Naive B cell (primary cell): ENCODE measurements at places on chromosomes 2 and 18.

DNA sequence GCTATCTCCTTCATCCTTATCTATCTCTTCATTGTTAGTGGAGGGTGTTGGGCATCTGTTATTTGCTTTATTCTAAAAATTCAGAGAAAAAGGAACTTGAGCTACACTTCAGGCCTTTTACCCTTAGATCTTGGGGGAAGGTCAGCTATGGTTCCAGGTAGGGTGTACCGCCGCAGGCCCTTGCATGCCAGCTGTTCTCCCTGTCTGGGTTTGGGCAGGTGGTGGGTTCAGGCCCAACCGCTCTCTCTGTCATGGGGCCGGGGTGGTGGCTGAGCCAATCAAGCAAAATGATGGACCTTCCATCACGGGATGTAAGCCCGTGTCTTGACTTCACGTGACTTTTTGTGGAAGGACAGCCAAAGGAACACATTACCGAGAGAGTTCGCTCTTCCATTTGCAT is 231.1 kb downstream of the LDLRAD4 start:
- H3K27me3 ChIP-seq, result no peaks in the 10 kb centered on the region
- H3K4me1 ChIP-seq, result peaks cover 12% of the 10 kb centered on the region
- H3K27ac ChIP-seq, result no peak overlapping the region
- H3K4me3 ChIP-seq, result no peak overlapping the region
- DNase-seq, result no peak

DNA sequence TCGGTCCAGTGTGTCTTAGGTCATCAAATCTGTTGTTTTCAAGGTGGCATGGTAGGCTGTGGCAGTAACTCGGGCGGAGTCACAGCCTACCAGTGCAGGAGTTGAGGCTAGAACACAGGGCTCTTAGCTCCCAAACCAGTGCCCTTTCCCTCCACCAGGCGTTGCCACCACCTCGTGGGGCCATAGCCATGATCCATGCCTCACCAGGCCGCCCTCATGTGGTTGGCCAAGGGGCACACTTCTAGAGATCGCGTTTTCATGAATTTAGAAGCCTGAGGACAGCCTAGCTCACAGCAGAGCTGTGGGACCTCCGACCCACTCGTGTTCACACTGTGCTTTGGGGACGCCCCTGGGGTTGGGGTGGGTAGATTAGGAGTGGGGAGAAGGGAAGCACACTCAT is 10.6 kb downstream of the SEC11C start:
- peaks cover 14% of the 10 kb centered on the region for H3K4me1 ChIP-seq
- H3K4me3 ChIP-seq, result no peak overlapping the region
- H3K27ac ChIP-seq, result peak overlapping the region; percentile 72
- no peak for DNase-seq

- no peaks in the 10 kb centered on the region for H3K4me1 ChIP-seq
- H3K27ac ChIP-seq, result no peak overlapping the region
- H3K36me3 ChIP-seq, result no peaks in the 10 kb centered on the region
- H3K4me3 ChIP-seq, result no peak overlapping the region
Observed at GRCh38 chr2:195507447-195508138, 149.4 kb upstream of the SLC39A10 start.

- H3K4me3 ChIP-seq, result no peak overlapping the region
- no peak overlapping the region for H3K27ac ChIP-seq
- no peaks in the 10 kb centered on the region for H3K27me3 ChIP-seq
- no peaks in the 10 kb centered on the region for H3K36me3 ChIP-seq
Observed at GRCh38 chr2:144986691-144987090, 466.8 kb upstream of the ZEB2 start.

GRCh38 chr2:85754313-85755095 is 713 bp downstream of the ATOH8 start:
- peak; percentile 39 for DNase-seq
- peak overlapping the region; percentile 94 for H3K4me3 ChIP-seq
- no peak overlapping the region for H3K27ac ChIP-seq
- H3K4me1 ChIP-seq, result peaks cover 24% of the 10 kb centered on the region
- H3K36me3 ChIP-seq, result no peaks in the 10 kb centered on the region

- H3K4me1 ChIP-seq, result no peaks in the 10 kb centered on the region
- H3K27me3 ChIP-seq, result no peaks in the 10 kb centered on the region
- H3K27ac ChIP-seq, result no peak overlapping the region
Observed at GRCh38 chr18:76053551-76053950, 441.5 kb downstream of the ZNF516 start.

DNA sequence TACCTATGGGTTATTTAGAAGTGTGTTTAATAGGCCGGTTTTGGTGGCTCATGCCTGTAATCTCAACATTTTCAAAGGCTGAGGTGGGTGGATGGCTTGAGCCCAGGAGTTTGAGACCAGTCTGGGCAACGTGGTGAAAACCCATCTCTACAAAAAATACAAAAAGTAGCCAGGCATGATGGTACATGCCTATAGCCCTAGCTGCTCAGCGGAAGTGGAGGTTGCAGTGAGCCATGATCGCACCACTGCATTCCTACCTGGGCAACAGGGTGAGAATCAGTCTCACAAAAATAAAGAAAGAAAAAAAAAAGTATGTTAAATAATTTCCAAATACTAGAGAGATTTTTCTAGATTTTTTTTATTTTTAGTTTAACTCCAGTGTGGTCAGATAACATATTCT is 316.0 kb downstream of the KIAA1328 start:
- no peaks in the 10 kb centered on the region for H3K27me3 ChIP-seq
- H3K4me3 ChIP-seq, result no peak overlapping the region
- no peak overlapping the region for H3K27ac ChIP-seq
- no peaks in the 10 kb centered on the region for H3K4me1 ChIP-seq
- H3K36me3 ChIP-seq, result peaks cover 9% of the 10 kb centered on the region

DNA sequence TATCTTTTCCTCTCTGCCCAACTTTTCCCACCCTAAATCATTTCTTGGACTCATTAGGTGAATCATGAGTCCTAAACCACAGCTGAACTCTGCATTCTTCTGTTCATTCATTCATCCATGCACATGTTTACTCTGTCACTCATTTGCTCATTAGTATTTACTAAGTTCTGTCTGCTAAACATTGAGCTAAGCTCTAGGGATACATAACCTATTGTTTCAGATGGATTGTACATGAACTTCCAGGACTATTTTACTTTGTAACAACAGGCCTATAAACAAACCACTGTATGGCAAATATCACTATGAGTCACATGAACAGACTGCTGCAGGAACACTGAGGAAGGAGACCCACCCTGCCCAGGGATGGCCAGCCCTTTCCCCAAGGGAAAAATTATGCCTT is 14.6 kb upstream of the DYNC2LI1 start:
- DNase-seq, result no peak
- no peak overlapping the region for H3K4me3 ChIP-seq
- H3K36me3 ChIP-seq, result no peaks in the 10 kb centered on the region
- H3K27me3 ChIP-seq, result peaks cover 8% of the 10 kb centered on the region
- H3K4me1 ChIP-seq, result no peaks in the 10 kb centered on the region

GRCh38 chr2:20327370-20327769 is 23.3 kb downstream of the PUM2 start:
- H3K36me3 ChIP-seq, result peaks cover 28% of the 10 kb centered on the region
- no peak for DNase-seq
- H3K27me3 ChIP-seq, result no peaks in the 10 kb centered on the region

GRCh38 chr18:8808001-8808400 is 102.6 kb downstream of the MTCL1 start:
- H3K27me3 ChIP-seq, result no peaks in the 10 kb centered on the region
- no peak for DNase-seq
- no peak overlapping the region for H3K27ac ChIP-seq
- peaks cover 15% of the 10 kb centered on the region for H3K36me3 ChIP-seq
- no peak overlapping the region for H3K4me3 ChIP-seq

DNA sequence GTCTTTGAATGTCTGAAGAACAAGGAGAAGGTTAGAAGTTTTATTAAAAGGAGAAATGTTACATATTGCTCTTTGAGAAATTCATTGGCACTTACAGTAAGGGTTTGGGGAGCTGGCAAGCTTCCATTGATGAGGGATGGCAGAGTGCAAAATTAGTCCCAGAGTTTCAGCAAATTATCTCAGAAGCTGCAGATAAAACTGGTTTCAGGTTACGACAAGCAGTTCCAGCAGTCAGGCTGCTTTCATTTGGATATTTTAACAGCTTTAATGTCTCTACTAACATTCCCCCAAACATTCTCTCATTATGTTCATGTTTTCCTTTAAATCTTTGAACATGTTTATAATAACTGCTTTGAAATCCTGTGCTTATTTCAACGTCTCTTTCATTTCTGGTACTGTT is 153.1 kb downstream of the TTC27 start:
- H3K27me3 ChIP-seq, result no peaks in the 10 kb centered on the region
- H3K4me1 ChIP-seq, result no peaks in the 10 kb centered on the region
- DNase-seq, result no peak

- no peaks in the 10 kb centered on the region for H3K27me3 ChIP-seq
- peaks cover 16% of the 10 kb centered on the region for H3K4me1 ChIP-seq
- no peaks in the 10 kb centered on the region for H3K36me3 ChIP-seq
Observed at GRCh38 chr2:238098901-238099713, 1.0 kb upstream of the ESPNL start.

GRCh38 chr2:202774104-202774503 is 97.5 kb downstream of the ICA1L start:
- peaks cover 10% of the 10 kb centered on the region for H3K36me3 ChIP-seq
- peaks cover 4% of the 10 kb centered on the region for H3K4me1 ChIP-seq
- H3K4me3 ChIP-seq, result no peak overlapping the region
- H3K27ac ChIP-seq, result peak overlapping the region; percentile 40
- no peaks in the 10 kb centered on the region for H3K27me3 ChIP-seq
- DNase-seq, result no peak

DNA sequence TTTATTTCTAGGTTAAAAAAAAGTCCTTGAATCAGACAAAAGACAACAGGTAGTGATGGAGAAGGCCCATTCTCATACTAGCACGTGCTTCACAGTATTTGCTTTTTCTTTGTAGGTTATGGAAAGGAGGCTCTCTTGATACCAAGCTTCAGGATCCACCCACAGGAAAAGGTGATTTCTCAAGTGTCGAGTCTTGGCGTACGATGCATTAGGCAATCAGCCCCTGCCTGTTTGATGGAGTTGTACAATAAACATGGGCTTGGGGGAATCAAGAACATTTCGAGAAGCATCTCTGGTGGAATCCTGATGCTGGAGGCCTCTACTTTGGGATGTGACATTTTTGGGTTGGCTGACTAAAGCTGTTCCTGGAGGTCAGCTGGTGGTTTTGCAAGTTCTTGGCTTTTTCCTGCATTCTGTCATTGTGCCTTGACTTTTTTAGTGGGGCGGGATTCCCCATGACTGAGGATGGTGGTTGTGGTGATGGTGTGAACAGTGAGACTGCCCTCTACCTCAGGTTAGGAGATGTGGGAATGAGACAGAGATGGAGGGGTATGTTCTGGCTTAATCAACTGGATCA is 231.5 kb upstream of the SPRED2 start:
- no peak for DNase-seq
- H3K4me3 ChIP-seq, result no peak overlapping the region
- H3K4me1 ChIP-seq, result no peaks in the 10 kb centered on the region

- peak overlapping the region; percentile 83 for H3K4me3 ChIP-seq
- H3K36me3 ChIP-seq, result no peaks in the 10 kb centered on the region
- peaks cover 4% of the 10 kb centered on the region for H3K4me1 ChIP-seq
- no peak for DNase-seq
- H3K27me3 ChIP-seq, result peaks cover 10% of the 10 kb centered on the region
Observed at GRCh38 chr18:10131460-10132395, 217.9 kb downstream of the VAPA start.

- H3K27ac ChIP-seq, result peak overlapping the region; percentile 8
- H3K4me1 ChIP-seq, result peaks cover 16% of the 10 kb centered on the region
- peaks cover 6% of the 10 kb centered on the region for H3K36me3 ChIP-seq
Observed at GRCh38 chr2:36058076-36058475, 297.5 kb upstream of the CRIM1 start.

DNA sequence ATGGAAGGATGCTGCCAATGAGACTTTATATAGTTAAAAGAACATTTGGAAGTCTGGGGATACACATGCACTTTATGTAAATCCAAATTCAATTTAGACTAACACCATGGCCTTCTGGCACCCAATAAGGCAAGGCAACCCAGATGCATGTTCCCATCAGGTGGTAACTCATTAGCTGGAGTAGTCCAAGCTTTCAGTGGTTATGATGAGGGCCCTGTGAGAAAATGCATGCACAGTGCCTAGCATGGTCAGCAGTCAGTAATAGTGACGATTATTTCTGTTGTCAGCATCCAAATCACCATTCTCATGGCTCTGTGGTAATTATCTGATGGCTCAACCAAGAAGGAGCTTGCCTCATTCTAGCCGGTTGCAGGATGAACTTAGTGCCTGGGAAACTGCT is 70.3 kb upstream of the CTLA4 start:
- peaks cover 13% of the 10 kb centered on the region for H3K36me3 ChIP-seq
- no peak overlapping the region for H3K27ac ChIP-seq
- no peaks in the 10 kb centered on the region for H3K4me1 ChIP-seq
- H3K27me3 ChIP-seq, result peaks cover 23% of the 10 kb centered on the region
- DNase-seq, result no peak

DNA sequence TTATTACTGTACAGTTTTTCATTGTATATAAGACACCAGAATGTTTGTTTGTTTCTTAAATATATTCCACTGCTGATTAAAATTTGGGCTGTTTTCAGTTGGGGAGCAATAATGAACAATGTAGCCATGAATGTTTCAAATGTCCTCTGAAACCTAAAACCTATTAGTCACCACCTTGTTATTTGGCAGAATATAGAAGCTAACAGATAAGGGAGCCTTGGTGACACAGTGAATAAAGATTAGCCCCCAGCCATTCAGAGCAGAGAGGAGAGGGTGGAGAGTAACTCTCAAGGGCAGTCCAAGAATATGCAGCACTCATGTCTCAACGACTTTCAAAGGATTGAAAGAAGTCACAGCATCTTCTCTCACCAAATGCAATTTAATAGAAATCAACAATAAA is 43.1 kb upstream of the ATP8B1 start:
- no peak for DNase-seq
- peaks cover 13% of the 10 kb centered on the region for H3K4me1 ChIP-seq
- H3K27ac ChIP-seq, result no peak overlapping the region

DNA sequence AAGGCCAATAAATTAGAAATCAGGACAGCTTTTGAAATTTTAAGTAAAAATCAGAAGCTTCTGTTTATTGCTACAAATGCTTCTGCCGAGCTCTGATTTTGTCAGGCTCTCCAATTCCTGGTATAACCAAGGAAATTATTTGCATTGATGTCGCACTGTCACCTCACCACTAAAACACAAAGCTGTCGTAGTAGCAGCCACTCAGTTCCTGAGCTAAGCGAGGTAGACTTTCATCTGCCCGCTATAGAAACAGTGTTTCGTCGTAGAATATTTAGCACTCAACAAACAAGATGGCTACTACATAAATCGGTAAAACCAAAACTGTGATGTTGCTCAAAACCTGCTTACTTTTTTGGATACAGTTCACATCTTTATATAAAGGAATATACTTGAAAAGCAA is 141.3 kb upstream of the FOSL2 start:
- no peaks in the 10 kb centered on the region for H3K27me3 ChIP-seq
- peaks cover 2% of the 10 kb centered on the region for H3K4me1 ChIP-seq
- no peak overlapping the region for H3K4me3 ChIP-seq

DNA sequence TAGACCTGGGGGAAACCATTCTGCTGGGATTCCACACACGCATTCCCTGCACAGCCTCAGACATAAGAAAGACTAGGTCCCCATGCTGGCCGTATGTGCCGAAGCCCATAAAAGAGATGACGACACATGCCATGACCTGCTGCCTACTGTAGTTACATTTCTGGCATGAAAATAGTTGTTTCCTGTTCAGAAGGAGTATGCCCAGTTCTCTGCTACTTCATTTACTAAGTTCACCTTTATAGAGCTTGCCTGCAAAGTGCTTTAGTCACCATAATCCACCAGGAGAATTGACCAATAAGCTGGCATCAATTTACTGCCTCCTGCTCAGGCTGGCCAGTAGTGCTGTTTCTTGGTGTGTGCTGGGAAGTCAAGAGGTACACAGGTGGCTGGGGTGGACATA is 150.2 kb upstream of the ALPP start:
- no peaks in the 10 kb centered on the region for H3K4me1 ChIP-seq
- H3K27ac ChIP-seq, result no peak overlapping the region
- H3K36me3 ChIP-seq, result peaks cover 7% of the 10 kb centered on the region
- H3K4me3 ChIP-seq, result no peak overlapping the region
